ENCODE measurements at places on chromosomes 2 and 18.
A peak's percentile ranks its signal among the peaks of the same experiment; 100 is the strongest.

GRCh38 chr2:176270100-176270750, 983 bp downstream of the MTX2 start:
- no peak for DNase-seq

GRCh38 chr18:45686891-45687611, 36.9 kb upstream of the SLC14A1 start:
- DNase-seq = no peak

DNA sequence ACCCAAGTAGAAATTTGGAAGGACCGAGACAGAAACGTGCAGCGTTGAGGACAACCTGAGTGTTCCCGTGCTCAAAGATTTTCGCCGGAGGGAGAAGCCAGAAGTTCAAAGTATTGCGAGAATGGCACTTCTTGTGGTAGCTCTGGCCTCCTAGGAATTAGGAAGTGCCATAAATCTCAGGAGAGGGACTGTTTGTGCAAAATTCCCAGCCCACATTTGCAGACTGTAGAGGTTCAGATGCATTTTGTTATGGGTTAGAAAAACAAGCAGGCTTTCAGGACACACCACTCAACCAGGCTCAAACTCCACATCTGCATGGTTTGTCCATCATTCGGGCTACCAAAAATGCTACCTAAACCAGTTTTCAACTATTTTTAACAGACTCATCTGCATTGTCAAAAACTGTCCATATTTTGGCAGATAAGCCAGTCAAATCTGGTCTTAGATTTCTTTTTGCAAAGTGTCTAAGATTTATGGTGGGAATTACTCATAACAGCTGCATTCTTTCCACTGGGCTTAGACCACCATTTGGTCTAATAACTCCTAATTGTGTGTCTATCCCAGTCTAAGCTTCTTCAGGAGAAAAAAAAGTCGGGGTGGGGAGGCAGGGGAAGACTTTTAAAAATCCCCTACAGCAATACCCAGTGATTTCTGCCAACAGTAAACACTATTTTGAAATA, 422.9 kb downstream of the ARHGAP15 start:
- no peak for DNase-seq

GRCh38 chr18:21391074-21391673, 149.1 kb downstream of the GREB1L start:
- DNase-seq = peak; percentile 76

DNA sequence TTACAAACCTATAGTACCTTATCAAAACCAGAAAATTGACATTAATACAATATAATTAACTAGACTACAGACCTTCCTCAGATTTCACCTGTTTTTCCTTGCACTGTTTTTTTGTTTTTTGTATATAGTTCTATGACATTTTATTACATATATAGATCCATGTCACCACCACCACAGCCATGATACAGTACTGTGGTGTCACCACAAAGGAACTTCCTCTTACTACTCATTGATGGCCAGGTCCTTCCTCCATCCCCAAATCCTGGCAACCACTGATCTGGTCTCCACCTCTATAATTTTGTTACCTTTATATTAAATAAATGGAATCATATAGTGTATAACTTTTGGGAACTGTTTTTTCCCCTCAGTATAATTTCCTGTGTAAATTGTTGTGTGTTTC, 19.4 kb upstream of the ATP6V1B1 start:
- DNase-seq = no peak

GRCh38 chr2:61469424-61470121, 1.3 kb downstream of the USP34 start:
- no peak for DNase-seq

DNA sequence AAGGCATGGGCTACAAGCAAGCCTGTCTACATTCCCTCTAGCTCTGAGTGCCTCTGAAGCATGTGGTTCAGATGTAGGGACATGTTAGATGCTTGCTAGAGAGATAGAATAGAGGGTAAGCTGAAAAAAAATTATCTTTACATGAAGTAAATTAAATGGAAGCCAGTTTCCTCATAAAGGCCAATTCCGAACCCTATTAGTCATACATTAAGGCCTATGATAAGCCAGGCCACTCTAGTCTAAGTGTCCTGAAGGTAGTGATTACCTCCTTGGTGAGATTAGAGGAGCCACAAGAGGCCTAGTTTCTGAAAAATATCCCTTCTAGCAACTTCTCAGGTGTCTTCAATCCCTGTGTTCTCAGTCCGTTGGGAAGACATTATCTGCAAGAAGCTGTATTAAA, 72.4 kb upstream of the NPAS2 start:
- no peak for DNase-seq

DNA sequence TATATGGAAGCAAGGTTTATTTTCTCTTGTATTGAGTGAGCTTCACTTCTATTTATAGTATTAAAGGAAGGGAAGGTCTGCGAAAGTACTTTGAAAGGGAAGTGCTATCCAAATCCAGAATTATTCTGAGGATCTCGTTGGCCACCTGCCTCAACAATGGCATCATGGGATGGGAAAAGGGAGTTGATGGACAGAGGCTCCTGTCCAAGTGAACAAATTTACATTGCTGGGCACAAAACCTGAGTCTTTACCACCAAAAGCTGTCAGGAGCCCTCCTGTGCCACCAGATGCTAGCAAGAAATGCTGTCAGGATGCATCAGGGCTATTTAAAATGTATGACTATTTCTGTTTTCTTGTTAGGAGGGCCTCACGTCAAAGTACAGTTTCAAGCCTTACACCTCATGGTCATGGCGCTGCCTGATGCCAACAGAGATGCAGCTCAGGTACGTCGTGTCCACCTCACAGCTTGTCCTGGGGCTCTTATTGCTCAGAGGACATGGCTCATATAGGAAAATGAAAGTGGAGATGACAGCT, 157.3 kb downstream of the ARHGAP28 start:
- no peak for DNase-seq

DNA sequence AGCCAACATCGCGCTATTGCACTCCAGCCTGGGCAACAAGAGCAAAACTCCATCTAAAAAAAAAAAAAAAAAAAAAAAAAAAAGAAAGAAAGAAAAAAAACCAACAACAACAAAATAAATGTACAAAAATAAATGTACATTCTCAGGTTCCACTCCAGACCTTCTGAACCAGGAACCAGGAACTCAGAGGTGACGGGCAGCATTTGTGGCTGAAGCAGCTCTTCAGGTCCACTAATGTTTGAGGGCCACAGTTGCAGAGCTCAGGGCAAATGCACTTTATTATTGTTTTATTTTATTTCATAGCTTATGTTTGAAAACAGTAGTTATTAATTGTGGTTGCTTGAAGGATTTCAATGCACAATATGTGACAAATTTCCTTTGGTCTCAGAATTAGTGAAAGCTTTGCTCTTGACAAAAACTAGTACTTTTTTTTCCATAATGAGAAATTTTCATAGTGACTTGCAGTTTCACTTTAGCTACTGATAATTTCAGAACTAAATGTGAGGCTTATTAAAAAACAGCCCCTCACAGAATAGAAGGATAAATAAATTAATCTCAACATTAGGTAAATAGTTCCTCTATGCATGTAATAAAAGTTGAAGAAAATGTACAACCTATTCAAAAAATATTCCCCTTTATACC, 378.4 kb upstream of the SPHKAP start:
- DNase-seq = no peak

DNA sequence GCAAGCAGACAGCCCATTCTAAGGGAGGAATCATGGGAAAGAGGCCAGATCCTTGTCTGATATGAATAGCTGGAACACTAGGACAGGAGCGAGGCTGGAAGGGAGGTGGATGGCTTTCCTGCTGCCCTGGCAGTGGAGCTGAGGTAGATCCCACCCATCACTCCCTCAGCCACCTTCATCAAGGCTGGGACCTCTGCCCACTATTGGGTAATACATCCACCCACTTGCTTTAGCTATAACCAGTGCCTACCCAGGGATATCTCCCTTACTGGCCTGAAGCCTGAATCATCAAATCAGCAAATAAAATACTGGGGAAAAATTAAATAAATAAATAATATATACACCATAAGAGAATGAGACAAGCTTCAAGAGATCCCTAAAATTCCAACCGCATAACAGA, 183.2 kb upstream of the KYNU start:
- no peak for DNase-seq

GRCh38 chr2:203328760-203329540, 756 bp downstream of the ABI2 start:
- DNase-seq = no peak

- peak; percentile 4 for DNase-seq
These were observed 58.3 kb downstream of the WDR7 start for GRCh38 chr18:56709463-56709862.

- no peak for DNase-seq
These were observed 15.1 kb downstream of the HOXD3 start for GRCh38 chr2:176172007-176172894.

GRCh38 chr2:81895620-81896250, 1591.2 kb upstream of the LRRTM1 start:
- DNase-seq = no peak

- no peak for DNase-seq
These were observed 201.5 kb upstream of the ZSWIM2 start for GRCh38 chr2:187050409-187050998.

- DNase-seq = no peak
These were observed 5.4 kb downstream of the AGXT start for GRCh38 chr2:240873805-240874714.

DNA sequence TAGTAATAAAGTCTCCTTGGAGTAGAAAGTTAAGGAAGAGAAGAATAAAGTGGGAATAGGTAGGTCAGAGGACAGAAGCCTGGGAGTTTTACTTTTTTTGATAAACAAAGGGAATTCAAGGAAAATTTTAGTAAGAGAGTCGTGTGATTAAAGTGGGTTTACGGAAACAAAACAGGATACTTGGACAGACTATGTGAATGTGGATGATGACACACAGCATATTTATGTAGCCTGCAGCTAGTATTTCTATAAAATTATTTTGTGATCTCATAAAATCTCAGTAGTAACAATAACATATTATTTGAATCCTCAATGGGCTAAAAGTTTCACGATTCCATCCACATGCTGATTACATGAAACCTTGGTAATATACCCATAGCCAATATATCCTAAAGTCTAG, 450.7 kb upstream of the PIK3C3 start:
- DNase-seq = no peak

GRCh38 chr2:128490881-128491691, 172.4 kb upstream of the HS6ST1 start:
- DNase-seq = no peak

DNA sequence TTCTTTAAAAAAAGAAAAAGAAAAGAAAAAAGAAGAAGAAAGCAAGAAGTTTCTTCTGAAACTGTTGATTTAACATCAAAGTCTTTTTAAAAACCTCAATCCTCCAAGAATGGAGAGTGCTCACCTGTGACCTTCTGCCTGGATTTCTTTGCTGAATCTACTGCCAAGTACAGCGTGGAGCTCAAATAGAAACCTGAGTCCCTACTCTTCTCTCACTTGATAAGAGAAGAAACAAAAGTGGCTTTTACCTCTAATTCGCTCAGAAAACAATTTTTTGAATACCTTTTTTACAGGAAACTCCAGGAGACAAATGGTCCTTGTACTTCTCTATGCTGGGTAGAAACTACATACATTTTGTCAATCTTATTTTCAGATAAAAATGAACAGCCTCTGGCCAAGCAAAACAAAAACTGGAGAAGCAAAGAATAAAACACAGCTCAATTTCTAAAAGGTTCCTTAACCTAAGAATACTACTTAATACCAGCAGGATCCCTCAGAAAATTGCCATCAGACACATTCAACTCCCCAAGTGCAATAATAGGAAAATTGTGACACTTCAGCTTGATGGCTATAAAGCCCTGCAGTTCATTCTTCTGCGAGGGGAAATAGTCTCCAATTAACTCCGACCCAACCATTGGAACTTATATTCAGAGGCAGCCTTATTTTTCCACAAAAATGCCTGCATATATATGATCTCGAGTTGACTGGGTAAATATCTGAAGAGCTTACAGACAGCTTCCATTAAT, 85.8 kb downstream of the GRB14 start:
- DNase-seq = no peak

GRCh38 chr18:12449051-12449785, 41.5 kb downstream of the PRELID3A start:
- no peak for DNase-seq

DNA sequence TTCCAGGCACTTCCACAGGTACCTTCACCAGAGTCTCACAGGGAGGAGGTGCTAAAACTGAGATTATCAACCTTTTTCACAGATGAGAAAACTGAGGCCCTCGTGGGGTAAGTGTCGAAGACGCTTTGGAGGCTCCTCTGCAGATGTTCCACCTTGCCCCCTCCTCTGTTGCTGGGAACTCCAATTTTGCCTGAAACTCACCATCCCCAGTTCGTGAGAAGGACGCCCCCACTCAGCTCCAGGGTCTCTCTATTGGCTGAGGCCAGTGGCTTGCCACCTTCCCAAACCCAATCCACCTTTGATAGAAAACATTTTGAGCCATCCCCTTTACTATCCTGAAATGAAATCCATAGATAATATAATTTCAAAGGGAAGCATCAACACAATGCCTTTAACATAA, 109.1 kb downstream of the CYP26B1 start:
- no peak for DNase-seq

DNA sequence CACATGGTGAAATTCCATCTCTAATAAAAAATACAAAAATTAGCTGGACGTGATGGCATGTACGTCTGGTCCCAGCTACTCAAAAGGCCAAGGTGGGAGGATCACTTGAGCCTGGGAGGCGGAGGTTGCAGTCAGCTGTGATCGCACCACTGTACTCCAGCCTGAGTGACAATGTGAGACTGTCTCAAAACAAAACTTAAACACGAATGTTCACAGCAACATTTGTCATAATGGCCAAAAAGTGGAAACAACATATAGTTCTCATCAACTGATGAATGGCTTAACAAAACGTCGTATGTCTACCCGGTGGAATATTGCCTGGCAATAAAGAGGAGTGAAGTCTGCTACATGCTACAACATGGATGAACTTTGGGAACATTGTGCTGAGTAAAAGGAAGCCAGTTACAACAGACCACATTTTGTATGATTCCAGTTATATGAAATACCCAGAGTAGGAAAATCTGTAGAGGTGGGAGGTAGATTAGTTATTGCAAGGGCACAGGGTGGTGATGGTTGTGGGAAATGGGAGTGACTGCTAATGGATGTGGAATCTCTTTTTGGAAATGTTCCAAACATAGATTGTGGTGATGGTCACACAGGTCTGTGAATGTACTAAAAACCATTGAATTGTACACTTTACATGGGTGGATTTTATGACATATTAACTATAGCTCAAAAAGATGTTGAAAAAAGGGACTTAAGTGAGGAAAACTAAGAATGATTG, 478.2 kb downstream of the PTPRM start:
- no peak for DNase-seq

- DNase-seq = no peak
These were observed 194.3 kb downstream of the GALNT1 start for GRCh38 chr18:35775887-35776286.

- no peak for DNase-seq
These were observed 41.4 kb downstream of the FECH start for GRCh38 chr18:57544936-57545660.

DNA sequence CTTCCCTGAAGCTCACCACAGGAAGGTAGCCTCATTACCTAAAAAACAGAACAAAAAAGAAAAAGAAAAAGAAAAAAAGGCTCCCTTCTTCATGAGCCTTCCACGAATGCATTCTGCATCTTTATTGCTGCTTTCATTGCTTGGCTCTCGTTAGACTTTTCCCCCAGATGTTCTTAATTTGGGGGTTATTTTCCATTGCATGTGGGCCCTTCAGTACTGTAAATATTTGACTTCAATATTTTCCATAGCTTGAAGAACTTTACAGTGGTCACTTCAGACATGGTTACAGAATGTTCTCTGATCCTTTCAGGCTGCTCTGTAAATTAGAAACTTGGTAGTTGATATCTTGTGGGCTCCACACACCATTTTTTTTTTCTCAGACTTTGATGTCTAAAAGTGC, 65.6 kb upstream of the COPS8 start:
- no peak for DNase-seq

- peak; percentile 59 for DNase-seq
These were observed 24.6 kb upstream of the ATOH8 start for GRCh38 chr2:85728883-85729824.

GRCh38 chr2:25323042-25323514, 18.6 kb downstream of the DNMT3A start:
- no peak for DNase-seq
